ENCODE measurements at places on chromosomes 11 and 22.

DNA sequence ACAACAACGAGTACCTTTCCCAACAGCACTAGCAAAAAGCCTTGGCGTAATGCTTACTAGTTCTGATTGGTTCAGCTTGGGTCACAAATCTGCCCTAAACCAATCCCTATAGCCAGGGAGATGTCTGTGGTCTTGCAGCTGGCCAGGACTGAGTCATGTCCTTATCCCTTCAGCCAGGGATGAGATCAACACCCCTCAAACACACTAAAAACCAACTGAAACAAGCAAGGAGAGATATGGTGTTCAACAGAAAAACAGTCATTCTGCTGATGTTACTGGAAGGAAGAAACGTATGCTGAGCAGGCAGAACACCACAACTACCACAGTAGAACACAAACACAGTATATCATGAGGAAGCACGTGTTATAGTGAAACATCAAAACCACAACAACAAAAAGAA, 375.6 kb downstream of the LARGE1 start:
- DNase-seq = no peak

DNA sequence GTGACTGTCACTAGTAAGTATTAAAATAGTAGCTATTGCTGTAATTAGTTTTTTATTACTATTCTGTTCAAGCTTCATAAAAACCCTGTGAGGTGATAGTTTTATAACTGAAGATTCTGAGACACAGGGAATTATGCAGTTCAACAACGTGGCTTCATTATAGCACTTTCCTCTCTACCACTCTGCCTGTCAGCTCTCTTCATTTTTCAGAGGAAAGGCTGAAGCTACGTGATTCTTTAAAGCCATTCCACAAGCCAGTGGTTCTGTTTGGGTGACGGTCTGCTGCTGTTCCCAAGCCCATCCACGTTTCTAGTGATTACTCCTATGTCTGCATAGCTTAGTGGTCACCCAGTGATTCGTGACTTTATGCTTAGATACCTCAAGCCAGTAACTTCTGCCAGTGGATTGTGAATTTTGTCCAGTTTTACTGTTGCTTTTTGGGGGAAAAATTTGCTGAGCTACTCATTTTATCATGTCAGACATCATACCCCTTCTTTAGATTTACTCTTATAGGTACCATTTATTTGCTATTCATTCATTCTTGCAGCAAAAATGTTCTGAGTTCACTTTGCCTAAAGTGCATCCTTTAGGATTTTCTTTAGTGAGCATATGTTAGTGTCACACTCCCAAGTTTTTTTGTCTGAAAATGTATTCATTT, 59.8 kb downstream of the UVRAG start:
- DNase-seq = no peak

- peak; percentile 65 for DNase-seq
Measured at GRCh38 chr11:27058456-27058855, 17.8 kb downstream of the BBOX1 start.

- no peak for DNase-seq
Measured at GRCh38 chr22:45242778-45243191, 2.1 kb upstream of the KIAA0930 start.
